Thoracic aorta (tissue), 2 donors: ENCODE measurements at places on chromosomes 12 and 14. TPM values are rescaled to one million over a fixed set of nuclear protein-coding genes. Genes with fewer than 3 reads are reported as not detected.
A peak's percentile ranks its signal among the peaks of the same experiment; 100 is the strongest.

DNA sequence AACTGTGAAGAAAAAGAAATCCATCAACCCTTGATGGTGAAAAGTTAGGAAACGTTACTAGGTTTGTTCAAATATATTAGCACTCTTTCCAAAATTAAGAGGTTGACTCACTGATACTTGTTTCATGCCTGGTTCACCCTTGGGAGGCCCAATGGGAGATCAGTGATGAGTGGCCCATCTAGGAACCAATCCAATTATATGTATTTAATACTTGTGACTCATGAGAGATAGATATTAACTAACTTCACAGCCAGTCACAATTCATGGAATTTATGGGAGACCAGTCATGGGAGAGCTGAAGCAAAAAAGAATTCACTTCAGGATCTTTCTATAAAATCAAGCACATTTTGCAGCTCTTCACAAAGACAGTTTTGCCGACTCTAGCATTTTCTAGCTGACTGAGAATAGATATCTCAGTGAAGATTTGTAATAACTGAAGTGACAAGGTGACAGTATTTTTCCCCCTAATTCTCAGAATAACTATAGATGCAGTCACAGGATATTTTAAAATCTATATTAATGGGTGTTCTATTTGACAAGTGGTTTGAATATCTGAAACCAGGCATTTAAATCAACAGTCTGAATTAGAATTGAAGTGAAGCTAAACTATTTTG is 230.2 kb downstream of the EPS8 start:
- no peak for DNase-seq
- H3K4me3 ChIP-seq = no peak overlapping the region
- no peaks in the 10 kb centered on the region for H3K27me3 ChIP-seq
- H3K4me1 ChIP-seq = peaks cover 26% of the 10 kb centered on the region
- no peaks in the 10 kb centered on the region for H3K36me3 ChIP-seq
- H3K27ac ChIP-seq = peak overlapping the region; percentile 65

DNA sequence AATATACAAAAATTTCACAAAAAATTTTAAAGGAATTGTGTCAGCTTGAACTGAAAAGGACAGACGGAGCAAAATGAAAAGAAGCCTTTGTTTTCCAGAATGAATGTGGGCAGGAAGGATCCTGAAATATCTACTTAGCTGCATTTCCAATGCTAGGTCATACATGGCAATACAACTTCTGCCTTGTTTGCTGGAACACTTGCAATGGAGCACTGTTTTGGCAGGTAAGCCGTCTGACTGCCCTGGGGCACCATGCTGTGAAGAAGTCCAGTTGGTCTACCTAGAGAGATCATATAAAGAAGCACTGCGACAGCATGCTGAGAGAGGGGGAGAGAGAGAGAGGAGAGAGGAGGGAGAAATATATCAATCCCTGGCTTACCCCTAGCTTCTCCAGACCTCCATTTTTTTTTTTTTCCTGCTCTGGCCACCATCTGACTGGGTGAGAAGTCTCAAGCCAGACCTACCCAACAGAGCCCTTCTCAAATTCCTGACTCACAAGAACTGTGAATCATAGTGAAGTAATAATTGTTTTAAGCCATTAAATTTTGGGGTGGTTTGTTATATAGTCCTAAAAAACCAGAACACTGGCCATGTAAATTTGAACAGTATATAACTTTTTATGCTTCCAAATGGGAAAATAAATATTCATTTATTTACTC is 97.1 kb upstream of the PRICKLE1 start:
- no peaks in the 10 kb centered on the region for H3K4me1 ChIP-seq
- H3K36me3 ChIP-seq = no peaks in the 10 kb centered on the region
- no peak overlapping the region for H3K27ac ChIP-seq

- H3K27ac ChIP-seq = no peak overlapping the region
- no peaks in the 10 kb centered on the region for H3K4me1 ChIP-seq
- no peaks in the 10 kb centered on the region for H3K27me3 ChIP-seq
- no peak for DNase-seq
- no peaks in the 10 kb centered on the region for H3K36me3 ChIP-seq
Observed at GRCh38 chr14:27049701-27050100, 451.9 kb upstream of the NOVA1 start.

- H3K4me3 ChIP-seq = no peak overlapping the region
- no peak for DNase-seq
- H3K27ac ChIP-seq = no peak overlapping the region
Observed at GRCh38 chr14:38098074-38098836, 109.4 kb upstream of the SSTR1 start.

DNA sequence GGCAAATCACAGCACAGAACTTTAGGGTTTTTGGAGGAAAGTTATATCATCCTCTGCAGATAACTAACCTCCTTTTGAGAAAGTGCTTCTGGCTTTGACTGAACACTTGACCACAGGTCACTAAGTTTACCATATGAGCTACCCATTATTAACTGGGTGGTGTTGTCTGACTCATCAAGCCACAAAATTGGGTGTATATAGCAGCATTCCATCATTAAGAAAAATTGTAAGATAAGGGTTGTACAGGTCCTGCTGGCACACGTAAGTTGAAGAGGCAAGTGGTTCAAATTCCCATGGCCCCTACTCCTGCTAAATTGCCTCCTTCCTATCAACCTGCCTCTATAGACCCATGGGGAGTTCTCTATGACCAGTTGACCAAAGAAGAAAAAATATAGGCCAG is 39.5 kb downstream of the L2HGDH start:
- H3K4me3 ChIP-seq = no peak overlapping the region
- H3K27me3 ChIP-seq = no peaks in the 10 kb centered on the region
- no peaks in the 10 kb centered on the region for H3K36me3 ChIP-seq
- DNase-seq = no peak
- H3K4me1 ChIP-seq = no peaks in the 10 kb centered on the region
- H3K27ac ChIP-seq = no peak overlapping the region

DNA sequence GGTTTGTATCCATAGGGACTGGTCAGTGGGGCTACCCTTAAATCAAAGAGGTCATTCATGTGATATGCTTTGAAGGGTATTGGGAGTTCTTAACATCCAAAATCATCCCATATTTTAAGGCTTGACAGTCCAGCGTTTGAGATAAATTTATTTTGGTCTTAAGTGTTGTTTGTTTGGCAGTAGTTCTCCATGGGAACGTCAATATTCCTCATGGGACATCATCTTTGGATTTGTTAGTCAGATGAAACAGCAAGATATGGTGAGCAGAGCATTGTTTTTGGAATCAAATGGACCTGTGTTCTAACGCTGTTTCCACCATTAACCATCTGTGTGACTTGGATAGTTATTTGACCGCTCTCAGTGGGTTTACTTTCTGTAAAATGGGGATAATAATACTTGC is 45.9 kb upstream of the GSG1 start:
- peaks cover 34% of the 10 kb centered on the region for H3K4me1 ChIP-seq
- H3K27me3 ChIP-seq = no peaks in the 10 kb centered on the region
- H3K36me3 ChIP-seq = no peaks in the 10 kb centered on the region
- no peak for DNase-seq
- no peak overlapping the region for H3K4me3 ChIP-seq

DNA sequence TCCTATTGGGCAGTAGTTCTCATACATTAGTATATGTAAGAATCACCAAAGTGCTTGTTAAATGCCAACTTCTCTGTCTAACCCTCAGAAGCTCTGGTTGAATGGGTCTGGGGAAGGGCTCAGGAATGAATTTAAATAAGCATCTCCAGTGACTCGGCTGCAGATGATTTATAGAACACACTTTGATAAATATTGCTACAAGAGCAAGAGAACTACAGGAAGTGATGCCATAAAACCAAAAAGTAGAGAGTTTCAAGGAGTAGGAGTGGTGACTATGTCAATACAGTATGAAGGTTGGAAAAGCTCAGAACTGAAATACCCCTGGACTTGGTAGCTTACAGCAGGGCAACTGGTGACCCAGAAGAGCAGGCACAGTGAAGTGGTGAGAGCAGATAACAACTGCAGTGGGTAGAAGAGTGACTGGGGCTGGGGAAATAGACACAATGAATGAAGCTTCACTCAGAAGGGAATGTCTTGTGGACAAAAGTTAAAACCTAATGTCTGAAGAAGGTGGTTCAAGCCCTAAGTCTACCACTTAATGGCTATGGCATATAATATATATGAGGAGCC is 8.0 kb upstream of the PLEKHA5 start:
- no peaks in the 10 kb centered on the region for H3K4me1 ChIP-seq
- no peaks in the 10 kb centered on the region for H3K27me3 ChIP-seq
- no peak overlapping the region for H3K27ac ChIP-seq
- H3K36me3 ChIP-seq = no peaks in the 10 kb centered on the region

The MGST1 gene
- total RNA-seq = 18.5 TPM

The CLEC12A gene
- 0.42 TPM for total RNA-seq

The OR6C2 gene
- total RNA-seq = not detected

- H3K36me3 ChIP-seq = peaks cover 4% of the 10 kb centered on the region
- DNase-seq = peak; percentile 54
- H3K27ac ChIP-seq = no peak overlapping the region
- no peak overlapping the region for H3K4me3 ChIP-seq
- H3K27me3 ChIP-seq = no peaks in the 10 kb centered on the region
Observed at GRCh38 chr14:92726135-92726932, 22.1 kb downstream of the LGMN start.

The CLEC9A gene
- total RNA-seq = not detected

GRCh38 chr14:78950649-78951048 is 780.5 kb downstream of the NRXN3 start:
- no peak overlapping the region for H3K27ac ChIP-seq
- DNase-seq = no peak
- H3K4me1 ChIP-seq = no peaks in the 10 kb centered on the region
- H3K27me3 ChIP-seq = no peaks in the 10 kb centered on the region

GRCh38 chr12:34371050-34371449 is 348.8 kb downstream of the ALG10 start:
- DNase-seq = no peak
- no peak overlapping the region for H3K4me3 ChIP-seq
- no peaks in the 10 kb centered on the region for H3K36me3 ChIP-seq
- H3K4me1 ChIP-seq = no peaks in the 10 kb centered on the region
- H3K27ac ChIP-seq = no peak overlapping the region
- H3K27me3 ChIP-seq = no peaks in the 10 kb centered on the region
